Ovary (tissue), 10 donors: ENCODE measurements at places on chromosomes 13 and 19.

DNA sequence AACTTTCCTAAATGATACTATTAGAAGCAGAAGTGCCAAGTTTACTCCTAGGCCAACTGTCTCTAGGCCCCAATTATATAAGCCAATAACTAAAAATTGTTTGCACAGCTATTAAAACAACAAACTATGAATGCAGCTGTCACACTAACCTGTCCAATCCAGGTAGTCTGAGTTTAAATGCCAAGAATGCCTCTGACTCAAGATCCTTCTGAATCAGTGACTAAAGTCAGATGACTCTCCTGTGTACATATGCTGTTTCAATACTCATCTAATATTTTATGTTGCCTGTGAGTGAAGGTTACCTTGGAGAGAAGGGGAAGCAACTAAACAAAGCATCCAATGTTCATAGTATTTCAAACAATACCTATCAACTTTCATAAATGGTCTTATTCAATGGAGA is 257.0 kb downstream of the ENOX1 start:
- DNase-seq, result no peak
- H3K4me3 ChIP-seq, result no peak overlapping the region
- no peaks in the 10 kb centered on the region for H3K27me3 ChIP-seq
- H3K4me1 ChIP-seq, result no peaks in the 10 kb centered on the region
- H3K27ac ChIP-seq, result no peak overlapping the region

DNA sequence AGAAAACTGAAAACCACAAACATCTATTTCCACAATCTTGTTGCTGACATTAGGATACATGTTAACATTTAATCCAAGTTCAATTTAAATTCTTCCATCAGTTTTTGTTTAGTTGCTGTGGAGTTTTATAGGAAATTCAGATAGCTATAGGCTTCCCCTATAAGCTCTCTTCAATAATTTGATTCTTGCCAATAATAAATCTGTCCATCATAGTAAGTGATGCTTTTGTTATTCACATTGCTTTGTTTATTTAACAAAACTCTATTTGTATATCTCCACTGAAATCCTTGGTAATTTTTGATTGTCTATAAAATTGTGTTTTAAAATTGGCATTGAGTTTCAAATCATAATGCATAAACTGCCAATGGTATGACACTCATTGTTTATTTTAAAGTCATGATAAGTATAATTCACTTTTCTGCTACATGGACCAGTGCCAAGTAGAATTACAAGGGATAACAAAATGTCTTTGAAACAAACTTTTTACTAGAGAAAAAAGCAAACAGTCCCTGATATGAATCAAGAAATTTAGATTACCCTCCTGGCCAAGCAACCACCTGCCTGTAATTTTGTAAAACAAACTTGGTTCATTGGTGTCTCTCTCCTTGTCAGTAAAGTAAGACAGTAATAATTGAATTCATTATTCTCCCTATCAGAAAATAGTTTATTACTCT is 577.3 kb upstream of the GPC6 start:
- no peak overlapping the region for H3K27ac ChIP-seq
- no peaks in the 10 kb centered on the region for H3K36me3 ChIP-seq
- H3K4me3 ChIP-seq, result no peak overlapping the region
- H3K27me3 ChIP-seq, result no peaks in the 10 kb centered on the region

DNA sequence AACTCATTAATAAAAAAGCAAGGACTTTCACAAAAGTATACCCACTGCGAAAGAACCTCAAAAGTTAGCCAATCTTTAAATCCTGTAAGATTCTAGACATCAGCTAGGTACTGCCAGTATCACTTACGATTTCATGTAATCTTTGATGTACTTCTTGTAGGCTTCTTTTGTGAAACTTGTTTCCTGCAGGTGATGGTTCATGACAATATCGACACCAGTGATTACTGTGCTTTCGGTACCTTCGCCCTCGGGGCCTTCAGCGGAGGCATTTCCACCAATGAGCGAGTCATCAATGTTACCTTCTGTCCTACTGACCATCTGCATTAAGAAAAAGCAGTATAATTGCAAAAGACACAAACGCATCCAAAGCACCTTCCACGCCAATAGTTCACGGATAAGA is 1.1 kb downstream of the TPT1 start:
- H3K36me3 ChIP-seq, result no peaks in the 10 kb centered on the region
- H3K27ac ChIP-seq, result peak overlapping the region; percentile 100
- no peaks in the 10 kb centered on the region for H3K27me3 ChIP-seq
- peaks cover 3% of the 10 kb centered on the region for H3K4me1 ChIP-seq
- DNase-seq, result no peak

DNA sequence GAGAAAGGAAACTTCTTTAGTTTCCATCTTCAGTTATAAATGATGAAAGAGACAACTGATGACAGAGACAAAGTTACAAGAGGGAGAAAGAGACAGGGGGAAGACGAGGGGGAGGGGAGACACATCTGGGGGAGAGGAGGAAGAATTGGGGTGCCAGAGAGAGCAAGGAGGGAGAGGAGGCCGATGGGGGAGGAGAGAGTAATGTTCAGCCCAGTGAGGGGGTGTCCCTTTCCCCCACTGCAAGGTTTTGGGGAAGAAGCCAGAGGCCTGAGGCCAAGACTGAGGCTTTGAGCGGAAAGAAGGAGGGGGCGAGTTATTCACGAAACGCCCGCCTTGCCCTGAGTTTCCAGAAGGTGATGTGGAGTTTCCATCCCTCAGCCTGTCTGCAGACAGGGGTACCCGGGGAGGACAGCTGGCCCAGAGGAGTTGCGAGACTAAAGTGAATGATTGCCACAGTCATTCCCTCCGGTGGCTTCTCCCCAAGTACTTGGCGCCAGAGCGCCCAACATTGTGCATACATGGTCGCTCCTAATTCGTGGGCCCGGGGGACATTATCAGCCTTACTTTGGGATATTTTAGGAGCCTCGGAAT is 558 bp upstream of the PPAN start:
- H3K36me3 ChIP-seq, result no peaks in the 10 kb centered on the region
- H3K27me3 ChIP-seq, result no peaks in the 10 kb centered on the region
- DNase-seq, result no peak
- peaks cover 2% of the 10 kb centered on the region for H3K4me1 ChIP-seq

GRCh38 chr19:2179095-2179494 is 15.4 kb downstream of the DOT1L start:
- no peaks in the 10 kb centered on the region for H3K27me3 ChIP-seq
- no peak overlapping the region for H3K27ac ChIP-seq
- no peak for DNase-seq
- H3K36me3 ChIP-seq, result no peaks in the 10 kb centered on the region

DNA sequence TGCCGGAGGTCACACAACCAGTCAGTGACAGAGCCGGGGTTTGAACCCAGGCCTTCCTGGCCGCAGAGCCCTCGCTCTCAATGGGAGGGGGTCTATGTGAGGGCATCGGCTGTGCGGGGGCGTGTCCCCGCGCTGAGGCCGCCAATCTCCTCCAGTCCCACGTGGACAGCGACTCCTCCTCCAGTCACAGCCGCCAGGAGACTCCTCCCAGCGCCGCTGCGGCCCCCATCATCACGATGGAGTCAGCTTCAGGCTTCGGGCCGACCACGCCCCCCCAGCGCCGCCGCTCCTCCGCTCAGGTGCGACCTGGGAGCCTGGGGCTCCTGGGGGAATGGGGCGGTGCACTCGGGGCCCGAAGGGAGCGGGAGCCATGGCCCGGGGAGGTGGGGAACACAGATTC is 6.0 kb downstream of the SPRED3 start:
- DNase-seq, result no peak
- H3K27me3 ChIP-seq, result no peaks in the 10 kb centered on the region
- H3K27ac ChIP-seq, result no peak overlapping the region
- no peak overlapping the region for H3K4me3 ChIP-seq

DNA sequence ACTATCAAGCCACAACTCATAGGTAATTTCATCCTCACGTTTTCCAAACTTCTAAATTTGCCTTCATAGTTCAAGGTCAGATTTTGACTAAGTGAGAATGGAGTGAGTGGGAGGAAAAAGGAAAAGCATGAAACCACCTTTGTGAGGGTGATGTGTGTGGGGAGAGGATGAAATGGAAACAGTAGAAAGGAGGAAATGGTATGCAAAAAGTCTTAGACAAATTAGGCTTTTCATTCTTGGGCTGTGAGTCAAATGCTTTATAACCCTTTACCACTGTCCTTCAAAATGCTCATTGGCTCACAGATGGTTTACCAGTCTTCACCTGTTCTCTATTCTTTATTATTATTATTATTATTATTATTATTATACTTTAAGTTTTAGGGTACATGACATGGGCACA is 127.2 kb downstream of the RAP2A start:
- no peak overlapping the region for H3K27ac ChIP-seq
- no peaks in the 10 kb centered on the region for H3K4me1 ChIP-seq
- DNase-seq, result no peak
- no peaks in the 10 kb centered on the region for H3K27me3 ChIP-seq

DNA sequence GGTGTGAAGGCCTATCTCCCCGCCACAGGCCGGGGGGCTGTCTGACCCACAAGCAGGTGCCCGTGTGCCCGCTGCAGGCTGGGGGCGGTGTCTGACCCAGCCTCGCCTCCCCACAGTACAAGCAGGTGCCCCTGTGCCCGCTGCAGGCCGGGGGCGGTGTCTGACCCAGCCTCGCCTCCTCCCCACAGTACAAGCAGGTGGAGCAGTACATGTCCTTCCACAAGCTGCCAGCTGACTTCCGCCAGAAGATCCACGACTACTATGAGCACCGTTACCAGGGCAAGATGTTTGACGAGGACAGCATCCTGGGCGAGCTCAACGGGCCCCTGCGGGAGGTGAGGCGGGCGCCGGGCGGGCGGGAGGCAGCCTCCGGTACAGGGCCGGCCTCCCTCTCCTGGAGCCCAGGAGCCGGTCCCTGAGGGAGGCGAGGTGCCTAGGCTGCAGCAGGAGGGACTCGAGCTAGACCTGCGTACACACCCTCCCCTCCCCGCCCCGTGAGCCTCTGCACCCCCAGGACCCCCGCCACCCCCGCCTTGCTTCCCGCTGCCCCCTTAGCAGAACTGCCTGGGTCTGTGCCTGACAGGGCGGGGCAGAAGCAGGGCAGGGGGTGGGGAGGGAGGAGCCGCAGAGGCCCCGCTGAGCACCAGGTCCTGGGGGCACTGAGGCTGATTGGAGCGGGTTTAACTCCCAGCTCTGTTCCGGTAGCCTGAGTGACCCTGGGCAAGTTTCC is 20.6 kb downstream of the HCN2 start:
- H3K36me3 ChIP-seq, result no peaks in the 10 kb centered on the region
- no peak for DNase-seq
- H3K27ac ChIP-seq, result no peak overlapping the region
- peak overlapping the region; percentile 7 for H3K4me3 ChIP-seq
- H3K27me3 ChIP-seq, result no peaks in the 10 kb centered on the region
- peaks cover 5% of the 10 kb centered on the region for H3K4me1 ChIP-seq

GRCh38 chr13:46119883-46120614 is 15.2 kb upstream of the CPB2 start:
- no peak overlapping the region for H3K4me3 ChIP-seq
- no peak for DNase-seq
- H3K27ac ChIP-seq, result no peak overlapping the region

- H3K4me1 ChIP-seq, result peaks cover 4% of the 10 kb centered on the region
- peak overlapping the region; percentile 79 for H3K4me3 ChIP-seq
- no peaks in the 10 kb centered on the region for H3K36me3 ChIP-seq
- no peaks in the 10 kb centered on the region for H3K27me3 ChIP-seq
- no peak for DNase-seq
Measured at GRCh38 chr19:39341129-39341718, 997 bp upstream of the SAMD4B start.

DNA sequence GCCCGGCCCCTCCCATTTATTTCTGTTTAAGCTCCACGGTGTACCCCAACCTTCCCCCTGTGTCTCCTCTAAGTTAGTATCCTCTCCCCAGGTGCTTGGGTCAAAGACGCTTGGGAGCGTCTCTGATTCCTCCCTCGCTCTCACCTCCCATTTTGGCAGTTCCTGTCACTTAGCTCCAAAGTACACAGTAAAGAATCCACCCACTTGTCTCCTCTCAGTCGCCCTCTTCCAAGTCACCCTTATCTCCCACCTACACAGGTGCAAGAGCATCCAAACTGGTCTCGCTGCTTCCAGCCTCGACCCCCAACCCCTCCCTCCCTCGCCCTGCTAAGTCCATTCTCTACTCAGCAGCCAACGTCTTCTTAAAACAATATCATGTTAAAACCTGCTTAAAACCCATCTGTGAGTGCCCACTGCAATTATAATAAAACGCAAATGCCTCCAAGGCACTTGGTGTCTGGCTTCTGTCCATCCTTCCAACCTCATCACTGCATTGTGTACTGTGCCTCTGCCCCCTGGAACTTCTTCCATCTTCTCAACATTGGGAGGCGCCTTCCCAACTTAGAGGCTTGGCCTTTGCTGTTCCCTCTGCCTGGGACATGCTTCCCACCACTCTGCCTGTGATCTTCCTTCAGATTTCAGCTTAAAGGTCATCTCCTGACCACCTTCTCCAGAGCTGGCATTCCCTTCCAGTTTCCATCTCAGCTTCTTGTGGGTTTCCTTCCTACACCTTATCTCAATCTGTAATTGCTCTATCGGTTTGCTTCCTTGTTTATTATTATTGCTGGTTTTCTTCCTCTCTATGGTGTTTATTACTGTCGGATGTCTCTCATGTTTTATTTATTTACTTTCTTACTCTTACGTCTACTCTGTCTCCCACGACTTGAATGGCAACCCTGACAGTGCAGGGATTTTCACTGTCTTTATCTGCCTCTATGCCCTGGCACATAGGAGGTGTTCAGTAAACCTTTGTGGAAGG is 9.5 kb upstream of the KLK14 start:
- no peaks in the 10 kb centered on the region for H3K27me3 ChIP-seq
- H3K36me3 ChIP-seq, result no peaks in the 10 kb centered on the region
- H3K4me1 ChIP-seq, result peaks cover 7% of the 10 kb centered on the region

GRCh38 chr13:44974056-44974793 is 15.0 kb downstream of the NUFIP1 start:
- DNase-seq, result no peak
- H3K27me3 ChIP-seq, result no peaks in the 10 kb centered on the region
- no peaks in the 10 kb centered on the region for H3K36me3 ChIP-seq
- no peaks in the 10 kb centered on the region for H3K4me1 ChIP-seq
- H3K27ac ChIP-seq, result no peak overlapping the region
- no peak overlapping the region for H3K4me3 ChIP-seq

DNA sequence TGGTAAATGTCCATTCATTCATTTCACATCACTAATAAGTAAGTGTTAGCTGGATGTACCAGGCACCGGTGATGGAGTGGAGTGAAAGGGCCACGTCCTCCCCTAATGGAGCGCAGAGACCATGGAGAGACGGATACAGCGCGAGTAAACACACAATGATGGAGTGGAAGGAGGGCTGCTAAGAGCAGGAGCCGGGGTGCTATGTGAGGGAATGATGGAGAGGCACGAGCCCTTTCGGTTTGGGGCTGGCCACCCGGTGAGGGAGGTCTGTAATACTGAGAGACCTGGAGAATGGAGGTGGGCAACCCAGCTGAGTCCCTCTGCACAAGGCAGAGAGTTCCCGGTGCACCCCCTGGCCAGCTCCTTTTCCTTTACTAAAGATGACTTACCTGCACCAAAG is 53.7 kb downstream of the PEPD start:
- no peaks in the 10 kb centered on the region for H3K27me3 ChIP-seq
- no peaks in the 10 kb centered on the region for H3K36me3 ChIP-seq
- H3K4me1 ChIP-seq, result no peaks in the 10 kb centered on the region
- DNase-seq, result no peak
- no peak overlapping the region for H3K27ac ChIP-seq

- no peak for DNase-seq
- no peak overlapping the region for H3K4me3 ChIP-seq
- H3K36me3 ChIP-seq, result no peaks in the 10 kb centered on the region
- peaks cover 5% of the 10 kb centered on the region for H3K27me3 ChIP-seq
- no peaks in the 10 kb centered on the region for H3K4me1 ChIP-seq
- H3K27ac ChIP-seq, result no peak overlapping the region
Measured at GRCh38 chr13:66364346-66364745, 865.8 kb downstream of the PCDH9 start.

GRCh38 chr13:34862716-34863115 is 79.4 kb upstream of the NBEA start:
- no peak for DNase-seq
- no peak overlapping the region for H3K4me3 ChIP-seq
- H3K4me1 ChIP-seq, result no peaks in the 10 kb centered on the region
- no peaks in the 10 kb centered on the region for H3K36me3 ChIP-seq
- no peak overlapping the region for H3K27ac ChIP-seq
